NCI-H1694 (cell line): ENCODE measurements at places on chromosomes 2 and 18.

DNA sequence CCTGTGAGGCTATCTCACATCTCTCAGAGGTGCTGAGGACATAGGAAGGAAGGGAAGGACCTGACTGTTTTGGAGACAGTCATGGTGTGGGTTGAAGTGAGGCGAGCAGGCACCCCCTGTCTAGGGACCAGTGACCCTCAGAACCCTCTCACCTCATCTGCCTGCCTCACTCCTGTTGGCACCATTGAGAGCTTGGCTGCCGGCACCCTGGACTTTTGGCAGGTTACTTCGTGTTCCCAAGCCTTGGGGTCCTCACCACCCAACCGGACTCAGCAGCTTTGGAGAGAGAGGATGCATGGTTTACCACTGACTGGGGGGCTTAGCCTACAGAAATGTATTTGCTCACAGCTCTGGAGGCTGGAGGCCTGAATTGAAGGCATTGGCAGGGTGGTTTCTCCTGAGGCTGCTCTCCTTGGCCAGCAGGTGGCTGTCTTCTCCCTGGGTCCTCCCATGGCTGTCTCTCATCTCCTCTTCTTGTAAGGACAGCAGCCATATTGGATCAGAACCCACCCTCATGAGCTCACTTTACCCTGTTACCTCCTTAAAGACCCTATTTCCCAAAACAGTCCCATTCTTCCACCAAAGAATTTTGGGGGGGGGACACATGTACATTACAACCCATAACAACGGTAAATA lies 142.0 kb downstream of the TSN start:
- peak; percentile 23 for DNase-seq

DNA sequence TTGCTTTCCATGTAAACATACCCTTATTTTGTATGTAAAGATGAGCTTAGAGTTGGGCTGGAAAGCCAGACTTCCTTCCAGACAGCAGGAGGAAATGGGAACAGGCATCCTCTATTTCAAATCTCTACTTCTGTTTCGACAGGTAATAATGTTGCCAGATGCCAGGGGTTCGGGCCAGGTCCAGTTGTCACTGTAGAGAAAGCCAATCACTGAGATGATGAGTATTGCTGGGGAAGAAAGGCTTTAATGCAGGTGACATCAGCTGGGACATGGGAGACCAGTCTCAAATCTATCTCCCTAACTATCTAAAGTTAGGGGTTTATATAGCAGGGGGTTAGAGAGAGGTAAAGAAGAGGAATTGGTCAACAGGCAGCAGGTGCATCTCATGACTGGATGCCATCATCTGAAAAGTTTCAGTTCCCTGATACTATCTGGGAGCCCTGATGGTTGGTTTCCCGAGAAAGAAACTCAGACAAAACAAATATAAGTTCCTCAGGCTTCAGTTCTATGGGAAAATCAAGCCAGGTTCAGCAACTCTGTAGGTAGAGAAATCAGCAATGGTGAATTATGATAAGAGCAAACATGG lies 9.3 kb upstream of the MTCL1 start:
- DNase-seq, result no peak

DNA sequence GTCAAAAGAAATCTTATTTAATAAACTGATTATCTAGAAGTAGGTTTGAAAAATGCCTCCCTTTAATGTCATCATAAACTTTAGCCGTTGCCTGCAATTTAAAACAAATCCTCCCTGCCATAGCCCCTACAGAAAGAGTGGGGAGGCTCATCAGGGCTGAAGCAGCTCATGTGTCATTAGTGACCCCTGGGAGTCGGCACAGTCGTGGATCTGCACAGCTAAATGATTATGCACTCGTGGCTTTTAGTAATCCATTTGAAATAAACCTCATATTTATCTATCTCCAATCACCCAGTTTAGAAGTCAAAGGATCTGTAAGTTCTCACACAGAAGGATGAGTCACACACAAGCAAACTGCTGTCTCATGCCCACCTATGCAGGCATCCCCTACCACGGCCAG lies 277.3 kb downstream of the SS18 start:
- DNase-seq, result no peak

DNA sequence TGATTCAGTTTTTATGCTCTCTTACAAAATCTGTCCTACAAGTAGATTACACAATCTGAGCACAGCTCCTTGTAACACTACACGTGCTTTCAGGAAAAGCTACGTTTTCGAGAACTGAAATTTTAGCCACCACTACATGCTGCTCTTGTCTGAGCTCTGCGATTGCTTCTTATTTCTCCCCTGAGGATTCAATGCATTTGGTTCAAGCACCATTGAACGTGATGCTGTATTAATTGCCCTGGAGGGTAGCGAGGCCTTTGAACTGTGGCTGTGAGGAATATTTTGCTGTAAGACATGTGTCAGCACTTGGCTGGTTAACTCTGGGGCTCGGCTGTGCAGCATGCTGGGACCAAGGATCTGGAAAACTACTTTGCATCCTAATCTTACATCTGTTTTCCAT lies 405.8 kb downstream of the EPHA4 start:
- DNase-seq, result no peak

DNA sequence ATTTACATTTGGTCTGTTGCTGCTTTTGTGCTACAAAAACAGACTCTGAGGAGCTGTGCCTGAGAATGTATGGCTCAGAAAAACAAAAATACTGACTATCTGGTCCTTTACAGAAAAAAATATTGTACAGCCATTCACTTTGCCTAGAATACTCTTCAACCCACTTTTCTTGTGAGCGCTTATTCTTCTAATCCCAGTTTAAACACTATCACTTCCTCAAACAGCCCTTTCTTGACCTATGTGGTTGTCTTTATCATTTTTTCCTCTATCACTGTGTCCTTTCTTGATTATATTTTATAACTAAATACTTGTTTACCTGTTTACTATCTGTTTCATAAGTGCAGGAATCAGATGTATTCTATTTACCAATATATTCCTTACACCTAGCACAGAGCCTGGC lies 33.5 kb downstream of the CUL3 start:
- DNase-seq, result no peak

DNA sequence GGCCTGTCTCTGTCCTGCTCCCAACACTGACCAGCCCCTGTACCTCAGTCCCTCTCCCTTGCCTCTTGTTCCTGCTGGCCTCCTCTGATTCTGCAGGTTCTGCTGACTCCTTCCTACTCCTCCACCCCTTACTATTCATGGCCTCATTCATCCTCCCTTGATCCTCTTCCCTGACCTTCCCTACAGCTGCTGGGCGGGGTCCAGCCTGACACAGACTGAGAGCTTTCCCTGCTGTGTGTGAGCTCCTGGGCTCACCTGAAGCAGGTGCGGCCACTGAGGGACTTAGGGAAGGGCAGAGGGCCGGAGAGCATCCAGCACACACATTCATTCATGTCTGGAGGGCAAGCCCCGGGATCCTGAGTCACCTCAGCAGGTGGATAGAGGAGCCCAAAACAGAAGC lies 185.6 kb downstream of the CTIF start:
- DNase-seq, result no peak

DNA sequence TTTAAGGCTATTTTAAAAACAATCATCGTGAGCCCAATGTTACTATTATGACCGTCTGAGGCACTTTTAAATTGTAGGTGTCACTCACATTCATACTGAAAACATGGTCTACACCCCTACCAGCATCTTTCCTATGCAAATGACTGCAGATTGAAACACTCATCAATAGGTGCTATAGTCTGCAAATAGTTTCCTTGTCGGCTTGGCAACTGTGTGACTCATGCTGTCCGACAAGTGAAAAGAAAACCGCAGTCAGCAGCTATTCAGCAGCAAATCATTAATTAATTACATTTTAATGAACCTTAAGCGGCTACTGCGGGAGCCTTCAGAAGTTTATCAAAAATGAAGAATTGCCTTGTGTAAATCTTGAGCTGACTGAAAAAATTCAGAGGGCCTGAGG lies 134.4 kb downstream of the FIGN start:
- DNase-seq, result no peak

- DNase-seq, result no peak
Measured at GRCh38 chr2:124666976-124667375, 641.9 kb downstream of the CNTNAP5 start.

DNA sequence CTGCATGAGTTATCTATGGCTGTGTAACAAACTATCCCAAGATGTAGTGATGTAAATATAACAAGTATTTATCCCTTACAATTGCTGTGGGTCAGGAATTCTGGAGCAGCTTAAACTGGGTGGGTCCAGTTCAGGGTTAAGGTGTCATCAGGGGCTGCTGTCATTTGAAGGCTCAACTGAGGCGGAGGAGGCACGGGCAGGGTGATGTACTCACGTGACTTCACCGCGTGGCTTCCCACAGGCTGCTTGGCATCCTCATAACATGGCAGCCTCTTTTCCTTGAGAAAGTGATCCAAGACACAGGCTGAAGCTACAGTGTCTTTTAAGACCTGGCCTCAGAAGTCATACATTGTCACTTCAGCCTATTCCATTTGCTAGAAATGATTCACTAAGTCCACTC lies 125.8 kb downstream of the PTGR3 start:
- no peak for DNase-seq

- DNase-seq, result peak; percentile 22
Measured at GRCh38 chr2:26605999-26606846, 34.9 kb downstream of the CIB4 start.

DNA sequence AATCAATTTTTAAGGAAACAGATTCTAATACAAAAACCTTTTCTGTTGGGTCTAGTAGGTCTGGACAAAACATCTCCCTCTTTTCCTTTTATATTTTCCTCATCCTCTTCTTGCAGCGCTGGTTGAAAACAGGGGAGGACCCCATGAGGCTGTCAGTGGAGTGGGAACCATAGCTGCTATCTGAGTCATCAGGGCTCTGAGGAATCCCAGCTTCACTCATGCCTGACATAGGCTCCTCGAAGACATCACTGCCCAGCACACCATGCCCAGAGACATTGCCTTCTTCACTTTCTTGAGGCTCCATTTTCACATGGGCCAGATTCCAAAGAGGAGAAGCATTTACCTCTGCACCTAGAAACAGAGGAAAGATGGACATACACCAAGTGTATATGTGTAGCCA lies 10.0 kb downstream of the SUPT7L start:
- no peak for DNase-seq

- no peak for DNase-seq
Measured at GRCh38 chr2:144136297-144137010, 383.5 kb downstream of the ZEB2 start.

DNA sequence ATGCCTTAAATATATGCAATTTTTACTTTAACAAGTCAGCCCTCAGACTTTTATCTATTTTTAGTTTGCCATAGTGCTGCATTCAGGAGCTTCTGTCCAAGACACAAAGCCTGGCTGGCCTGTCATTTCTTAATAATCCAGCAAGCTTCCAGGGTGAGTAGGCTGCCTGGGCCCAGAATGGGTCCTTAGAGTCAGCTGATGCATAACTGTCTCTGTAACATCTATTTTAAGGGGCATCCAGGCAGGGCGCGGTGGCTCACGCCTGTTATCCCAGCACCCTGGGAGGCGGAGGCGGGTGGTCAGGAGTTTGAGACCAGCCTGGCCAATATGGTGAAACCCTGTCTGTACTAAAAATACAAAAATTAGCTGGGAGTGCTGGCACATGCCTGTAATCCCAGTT lies 11.8 kb upstream of the GNLY start:
- DNase-seq, result no peak

DNA sequence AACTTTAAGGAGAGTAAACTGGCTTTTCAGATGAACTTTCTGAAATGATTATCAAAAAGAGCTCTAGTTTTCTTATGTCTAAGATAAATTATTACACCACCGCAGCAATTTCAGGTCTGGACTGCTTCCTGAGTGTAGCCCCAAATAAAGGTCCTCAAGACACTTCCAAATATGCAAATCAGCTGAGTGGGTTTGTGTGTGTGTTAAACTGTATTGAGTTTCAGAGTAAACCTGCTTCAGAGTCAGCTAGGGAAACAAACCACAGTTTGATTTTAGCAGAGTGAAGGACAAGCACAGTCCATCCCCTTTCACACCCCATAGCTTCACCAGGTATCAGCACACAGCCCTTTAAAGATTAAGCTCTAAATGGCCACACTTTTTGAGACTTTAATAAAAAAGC lies 168.7 kb downstream of the NRXN1 start:
- no peak for DNase-seq

GRCh38 chr2:161048317-161048716 lies 111.9 kb upstream of the TANK start:
- no peak for DNase-seq

- DNase-seq, result no peak
Measured at GRCh38 chr18:74216661-74217110, 68.4 kb downstream of the TIMM21 start.

GRCh38 chr2:56357655-56358295 lies 174.0 kb downstream of the CCDC85A start:
- DNase-seq, result no peak

GRCh38 chr2:143397884-143398614 lies 268.8 kb downstream of the ARHGAP15 start:
- DNase-seq, result no peak

- DNase-seq, result no peak
Measured at GRCh38 chr2:99127981-99128380, 13.5 kb upstream of the C2orf15 start.

DNA sequence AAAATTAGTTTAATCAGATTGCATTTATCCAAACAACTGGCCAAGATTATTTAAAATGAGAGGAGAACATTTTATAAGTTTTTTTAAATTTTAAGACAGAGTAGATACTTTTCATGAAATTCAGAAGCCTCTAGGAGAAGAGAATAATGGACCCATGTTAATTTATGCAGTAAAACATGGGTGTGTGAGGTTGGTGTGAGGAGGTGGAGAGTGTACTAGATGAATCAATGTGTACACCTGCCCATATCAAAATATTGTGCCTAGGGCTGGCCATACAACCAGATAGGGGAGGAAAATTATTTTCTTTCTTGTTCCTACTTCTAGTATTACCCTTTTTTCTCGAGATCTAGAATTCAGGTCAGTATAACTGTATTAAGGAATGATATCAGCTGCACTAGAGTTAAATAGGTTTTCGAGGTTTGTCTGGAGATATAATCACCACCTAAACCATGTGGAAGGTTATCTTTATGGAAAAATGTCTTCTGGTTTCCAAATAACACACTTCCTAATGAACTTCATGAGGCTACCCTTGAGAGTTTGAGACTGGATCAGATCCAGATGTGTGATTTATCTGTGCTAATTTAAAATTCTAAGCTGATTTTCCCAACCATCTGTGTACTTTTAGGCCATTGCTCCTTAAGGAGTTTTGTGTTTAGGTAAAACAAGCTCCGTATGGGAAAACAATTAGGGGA lies 37.6 kb downstream of the TMEM178A start:
- DNase-seq, result no peak
